ENCODE measurements at places on chromosomes 2 and 18. TPM values are rescaled to one million over a fixed set of nuclear protein-coding genes. Genes with fewer than 3 reads are reported as not detected.
A peak's percentile ranks its signal among the peaks of the same experiment; 100 is the strongest.

- no peaks in the 10 kb centered on the region for H3K36me3 ChIP-seq
- DNase-seq: no peak
- peaks cover 18% of the 10 kb centered on the region for H3K4me1 ChIP-seq
- no peak overlapping the region for H3K4me3 ChIP-seq
- H3K27ac ChIP-seq: no peak overlapping the region
Observed at GRCh38 chr18:74264303-74265020, 27.3 kb downstream of the CYB5A start.

GRCh38 chr2:77487074-77487803 lies 34.9 kb downstream of the LRRTM4 start:
- no peak for DNase-seq
- no peaks in the 10 kb centered on the region for H3K27me3 ChIP-seq
- no peak overlapping the region for H3K27ac ChIP-seq

Gene CYRIA
- 0.13 TPM for polyA plus RNA-seq

DNA sequence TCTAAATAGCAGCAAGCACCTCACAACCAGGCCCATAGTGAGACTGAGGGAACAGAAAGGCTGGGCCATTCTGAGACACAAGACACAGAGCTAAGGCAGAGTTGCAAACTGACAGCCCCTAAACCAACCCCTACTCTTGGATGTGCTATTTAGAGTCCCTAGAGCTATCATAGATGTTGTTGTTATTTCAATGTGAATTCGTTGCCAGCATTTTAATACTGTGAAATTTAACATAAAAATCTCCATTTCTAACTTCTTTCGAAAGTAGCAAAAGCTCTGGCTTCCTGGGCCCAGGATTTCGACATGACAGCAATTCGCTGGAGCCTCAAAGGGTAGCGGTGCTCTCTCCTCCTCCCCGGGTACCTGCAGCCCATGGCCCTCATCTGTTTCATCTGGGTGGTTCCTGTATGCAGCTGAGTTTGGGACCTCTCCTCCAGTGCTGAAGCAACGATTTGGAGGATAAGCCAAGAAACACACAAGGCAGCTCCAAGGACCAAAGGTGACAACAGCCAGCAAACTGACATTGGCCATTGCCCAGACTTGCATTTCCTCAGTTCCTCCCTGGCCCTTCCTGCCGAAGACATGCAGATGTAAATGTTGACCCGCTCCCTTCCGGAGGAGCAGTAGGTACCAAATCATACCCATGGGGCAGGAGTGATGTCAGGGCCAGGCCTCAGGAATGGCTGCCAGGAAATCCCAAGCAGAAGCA lies 254.4 kb upstream of the NCKAP5 start:
- peaks cover 25% of the 10 kb centered on the region for H3K4me1 ChIP-seq
- H3K27me3 ChIP-seq: no peaks in the 10 kb centered on the region
- no peak overlapping the region for H3K4me3 ChIP-seq

Gene MYOM1
- 0.08 TPM for polyA plus RNA-seq

- peaks cover 25% of the 10 kb centered on the region for H3K4me1 ChIP-seq
- peaks cover 55% of the 10 kb centered on the region for H3K36me3 ChIP-seq
- peak; percentile 19 for DNase-seq
- no peaks in the 10 kb centered on the region for H3K27me3 ChIP-seq
- no peak overlapping the region for H3K27ac ChIP-seq
Observed at GRCh38 chr2:218230882-218231281, 13.9 kb downstream of the ARPC2 start.

DNA sequence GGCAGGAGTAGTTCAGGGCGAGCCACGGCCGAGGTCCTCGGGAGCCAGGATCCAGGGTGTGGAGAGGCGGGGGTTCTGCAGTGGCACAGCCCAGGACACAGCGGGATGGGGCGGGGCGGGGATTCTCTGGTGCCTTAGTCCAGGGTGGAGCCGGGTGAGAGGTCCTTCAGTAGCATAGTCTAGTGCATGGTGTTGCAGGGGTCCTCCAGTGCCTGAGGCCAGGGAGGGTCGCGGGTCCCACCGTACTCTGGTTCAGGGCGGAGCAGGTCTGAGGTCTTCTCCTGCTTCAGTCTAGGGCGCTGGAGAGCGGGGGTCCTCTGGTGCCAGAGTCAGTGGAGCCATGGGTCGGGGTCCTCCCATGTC lies 131.1 kb downstream of the CCDC74A start:
- no peak for DNase-seq
- H3K27me3 ChIP-seq: no peaks in the 10 kb centered on the region
- no peak overlapping the region for H3K4me3 ChIP-seq
- H3K27ac ChIP-seq: no peak overlapping the region
- no peaks in the 10 kb centered on the region for H3K36me3 ChIP-seq

Gene ASXL3
- not detected for polyA plus RNA-seq

Gene DSG1
- not detected for polyA plus RNA-seq

GRCh38 chr18:12534820-12535219 lies 123.1 kb downstream of the SPIRE1 start:
- no peak overlapping the region for H3K4me3 ChIP-seq
- H3K27ac ChIP-seq: no peak overlapping the region
- no peaks in the 10 kb centered on the region for H3K4me1 ChIP-seq
- H3K36me3 ChIP-seq: no peaks in the 10 kb centered on the region
- DNase-seq: no peak

GRCh38 chr2:144495227-144496091 lies 24.5 kb downstream of the ZEB2 start:
- H3K27me3 ChIP-seq: no peaks in the 10 kb centered on the region
- H3K27ac ChIP-seq: peak overlapping the region; percentile 27
- peaks cover 15% of the 10 kb centered on the region for H3K4me1 ChIP-seq

Gene PLGLB2
- polyA plus RNA-seq: 1.2 TPM

DNA sequence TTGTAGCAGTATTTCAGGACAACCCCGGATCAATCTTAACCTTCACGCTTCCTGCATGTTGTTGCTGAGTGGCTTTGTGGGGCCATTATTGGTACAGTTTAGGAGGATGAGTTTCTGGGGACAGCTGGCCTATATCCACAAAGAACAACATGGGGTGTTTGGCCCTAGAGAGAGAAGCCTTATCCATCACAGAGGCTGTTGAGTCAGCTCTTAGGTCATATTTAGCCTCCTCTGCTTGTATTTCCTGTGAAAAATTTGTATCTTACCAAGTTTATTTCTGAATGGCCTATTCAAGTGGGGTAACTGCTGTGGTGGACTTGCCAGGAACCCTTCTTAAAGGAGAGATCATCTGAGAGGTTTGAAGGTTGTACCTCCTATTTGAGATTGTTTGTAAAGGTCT lies 77.6 kb downstream of the MAP4K4 start:
- H3K36me3 ChIP-seq: no peaks in the 10 kb centered on the region
- H3K4me1 ChIP-seq: peaks cover 27% of the 10 kb centered on the region
- H3K27ac ChIP-seq: peak overlapping the region; percentile 16
- no peak overlapping the region for H3K4me3 ChIP-seq
- DNase-seq: no peak

DNA sequence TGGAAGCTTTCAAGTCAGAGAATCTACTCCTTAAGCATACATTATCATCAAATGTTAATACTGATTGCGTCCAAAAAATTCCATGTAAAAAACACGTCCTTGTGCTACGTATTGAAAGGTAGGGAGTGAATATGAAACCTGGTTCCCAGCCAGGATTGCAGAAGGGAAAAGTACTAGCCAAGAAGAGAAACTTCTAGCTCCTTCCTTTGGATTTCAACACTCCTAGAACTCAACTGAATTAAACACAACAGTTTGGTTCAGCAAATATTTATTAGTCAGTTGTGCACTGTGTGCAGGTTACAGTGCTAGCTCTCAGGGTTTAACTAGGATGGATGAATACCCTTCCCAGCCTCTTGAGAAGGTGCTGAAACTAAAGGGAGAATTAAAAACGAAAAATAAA lies 33.9 kb upstream of the FHL2 start:
- H3K27me3 ChIP-seq: 0 out of 2 replicates have a peak, but pooled peaks cover 4% of the 10 kb centered on the region
- no peak for DNase-seq
- H3K4me3 ChIP-seq: no peak overlapping the region
- no peaks in the 10 kb centered on the region for H3K4me1 ChIP-seq
- no peaks in the 10 kb centered on the region for H3K36me3 ChIP-seq
- no peak overlapping the region for H3K27ac ChIP-seq

DNA sequence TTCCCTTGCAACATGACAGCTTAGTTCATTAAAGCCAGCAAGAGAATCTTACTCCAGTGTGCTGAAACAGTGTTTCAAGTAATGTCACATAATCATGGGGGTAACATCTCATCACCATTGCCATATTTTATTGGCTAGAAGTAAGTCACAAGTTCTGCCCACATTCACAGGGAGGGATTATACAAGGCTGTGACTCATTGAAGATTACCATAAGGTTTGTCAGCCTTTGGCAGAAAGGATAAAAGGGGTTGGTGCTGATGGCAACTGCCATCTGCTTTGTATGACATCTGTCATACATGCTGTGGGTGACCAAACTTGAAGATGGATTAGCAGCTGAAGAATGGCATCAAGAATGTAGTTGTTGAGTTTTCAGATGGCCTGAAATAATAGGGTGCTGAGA lies 61.2 kb downstream of the KCNE4 start:
- H3K4me1 ChIP-seq: peaks cover 2% of the 10 kb centered on the region
- H3K27ac ChIP-seq: no peak overlapping the region
- H3K36me3 ChIP-seq: no peaks in the 10 kb centered on the region
- no peak for DNase-seq
- no peaks in the 10 kb centered on the region for H3K27me3 ChIP-seq
- H3K4me3 ChIP-seq: no peak overlapping the region

DNA sequence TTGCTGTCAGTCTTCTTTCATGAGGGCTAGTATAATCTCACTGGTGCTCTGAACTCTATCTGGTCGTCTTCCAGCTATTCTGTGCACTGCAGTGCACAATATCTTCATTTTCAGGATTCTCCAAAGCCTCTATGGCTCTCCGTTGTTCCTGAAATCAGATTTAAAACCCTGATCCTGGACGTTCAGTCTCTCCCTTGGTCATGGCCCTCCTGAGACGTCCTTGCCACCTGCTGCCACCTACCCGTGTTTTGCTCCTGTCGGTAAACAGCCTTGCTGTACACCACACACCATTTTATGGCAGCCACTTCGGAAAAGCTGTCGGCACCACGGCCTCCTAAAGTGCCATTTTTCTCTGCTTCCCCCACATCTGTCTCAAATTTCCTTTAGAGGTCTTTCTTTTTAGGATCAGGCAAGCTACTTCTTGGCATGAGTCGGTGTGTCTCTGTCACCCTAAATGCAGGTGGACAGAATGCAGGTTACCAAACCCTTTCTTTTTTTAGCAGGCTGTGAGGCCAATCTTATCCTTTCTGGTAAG lies 170.0 kb downstream of the HRH4 start:
- no peaks in the 10 kb centered on the region for H3K36me3 ChIP-seq
- H3K27me3 ChIP-seq: no peaks in the 10 kb centered on the region
- H3K4me3 ChIP-seq: no peak overlapping the region
- no peak overlapping the region for H3K27ac ChIP-seq
- DNase-seq: no peak

Gene C2orf92
- polyA plus RNA-seq: 5.6 TPM

GRCh38 chr2:73250872-73251846 lies 17.1 kb downstream of the CCT7 start:
- no peaks in the 10 kb centered on the region for H3K4me1 ChIP-seq
- peaks cover 50% of the 10 kb centered on the region for H3K36me3 ChIP-seq
- H3K4me3 ChIP-seq: no peak overlapping the region
- no peak for DNase-seq
- no peaks in the 10 kb centered on the region for H3K27me3 ChIP-seq
- no peak overlapping the region for H3K27ac ChIP-seq

Gene SIX3
- 0.67 TPM for polyA plus RNA-seq

DNA sequence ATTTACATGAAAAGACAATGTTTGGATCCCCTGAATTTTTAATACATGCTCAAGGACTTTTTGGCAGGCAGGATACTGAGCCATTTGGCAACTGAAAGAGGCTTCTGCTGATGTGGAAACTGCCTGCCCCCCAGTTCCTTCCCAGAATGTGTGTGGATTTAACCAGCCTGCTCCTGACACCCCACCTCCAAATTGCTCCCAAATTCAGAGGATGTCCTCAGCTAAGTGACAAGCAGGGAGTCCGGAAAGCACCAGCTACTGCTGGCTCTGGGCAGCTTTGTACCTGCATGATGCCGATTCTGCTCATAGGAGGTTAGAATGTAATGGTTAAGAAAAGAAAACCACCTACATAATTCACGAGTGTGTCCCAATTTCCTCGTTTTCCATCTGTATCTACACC lies 197.5 kb downstream of the CDH20 start:
- no peak overlapping the region for H3K4me3 ChIP-seq
- no peak overlapping the region for H3K27ac ChIP-seq
- no peaks in the 10 kb centered on the region for H3K36me3 ChIP-seq
- H3K27me3 ChIP-seq: no peaks in the 10 kb centered on the region

Gene NIFK
- polyA plus RNA-seq: 17.0 TPM

DNA sequence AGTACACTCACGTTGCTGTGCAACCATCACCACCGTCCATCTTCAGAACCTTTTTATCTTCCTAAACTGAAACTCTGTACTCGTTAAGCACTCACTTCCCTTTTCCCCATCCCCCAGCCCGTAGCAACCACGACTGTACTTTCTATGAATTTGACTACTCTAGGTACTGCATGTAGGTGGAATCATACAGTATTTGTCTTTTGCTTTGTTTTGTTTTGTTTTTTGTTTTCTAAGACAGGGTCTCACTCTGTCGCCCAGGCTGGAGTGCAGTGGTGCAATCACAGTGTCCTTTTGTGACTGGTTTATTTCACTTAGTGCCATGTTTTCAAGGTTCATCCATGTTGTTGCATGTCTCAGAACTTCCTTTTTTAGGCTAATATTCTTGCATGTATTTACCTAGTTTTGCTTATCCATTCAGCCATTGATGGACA lies 7.0 kb upstream of the TYMS start:
- no peaks in the 10 kb centered on the region for H3K36me3 ChIP-seq
- no peak overlapping the region for H3K4me3 ChIP-seq
- H3K27me3 ChIP-seq: no peaks in the 10 kb centered on the region
- DNase-seq: no peak
- H3K27ac ChIP-seq: no peak overlapping the region

Gene GULP1
- 35.0 TPM for polyA plus RNA-seq

GRCh38 chr2:60554074-60554645 lies 706 bp upstream of the BCL11A start:
- H3K27ac ChIP-seq: peak overlapping the region; percentile 46
- H3K36me3 ChIP-seq: no peaks in the 10 kb centered on the region
- DNase-seq: peak; percentile 47
- 0 out of 2 replicates have a peak, but pooled peaks cover 6% of the 10 kb centered on the region for H3K4me1 ChIP-seq
- peak overlapping the region; percentile 75 for H3K4me3 ChIP-seq

DNA sequence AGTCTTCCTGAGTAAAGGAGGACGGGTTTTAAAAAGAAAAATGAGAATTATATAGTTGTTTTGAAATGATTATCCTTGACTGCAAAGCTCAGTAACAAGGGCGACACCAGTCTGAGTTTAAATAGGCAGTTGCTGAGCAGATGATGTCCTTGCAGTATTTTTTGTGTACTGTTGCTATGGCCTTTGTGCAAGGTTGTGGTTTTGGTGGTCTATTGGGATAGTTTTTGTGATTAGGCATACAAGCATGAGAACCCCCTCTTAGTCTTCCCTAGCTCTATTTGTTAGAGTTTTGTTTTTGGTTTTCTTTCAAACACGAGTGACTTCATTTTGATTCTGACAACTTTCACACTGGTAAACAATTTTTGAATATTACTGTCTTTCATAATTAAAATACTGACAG lies 64.1 kb downstream of the TAF4B start:
- DNase-seq: no peak
- H3K27ac ChIP-seq: no peak overlapping the region
- no peaks in the 10 kb centered on the region for H3K27me3 ChIP-seq
- H3K36me3 ChIP-seq: no peaks in the 10 kb centered on the region
- H3K4me1 ChIP-seq: no peaks in the 10 kb centered on the region

Gene COL6A3
- polyA plus RNA-seq: 18.5 TPM

Data from SK-N-SH (cell line).